ENCODE measurements at places on chromosomes 2 and 18.

DNA sequence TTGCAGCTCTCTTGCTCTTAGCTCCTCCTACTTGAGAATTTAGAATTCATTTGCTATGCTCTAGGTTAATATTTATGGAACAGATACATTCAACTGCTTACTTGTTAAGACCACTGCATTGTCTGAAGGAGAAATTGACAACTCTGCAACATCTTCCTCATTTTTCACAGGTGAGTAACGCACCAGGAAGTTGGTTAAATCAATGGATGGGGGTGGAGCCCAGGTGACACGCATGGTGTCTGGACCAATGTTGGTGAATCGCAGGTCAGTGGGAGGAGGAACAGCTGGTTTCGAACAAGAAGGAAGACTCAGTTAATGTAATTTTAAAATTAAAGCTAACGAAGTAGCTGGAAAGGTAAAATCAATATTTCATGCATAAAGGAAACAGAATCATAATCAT lies 44.3 kb downstream of the FN1 start:
- no peak for DNase-seq

DNA sequence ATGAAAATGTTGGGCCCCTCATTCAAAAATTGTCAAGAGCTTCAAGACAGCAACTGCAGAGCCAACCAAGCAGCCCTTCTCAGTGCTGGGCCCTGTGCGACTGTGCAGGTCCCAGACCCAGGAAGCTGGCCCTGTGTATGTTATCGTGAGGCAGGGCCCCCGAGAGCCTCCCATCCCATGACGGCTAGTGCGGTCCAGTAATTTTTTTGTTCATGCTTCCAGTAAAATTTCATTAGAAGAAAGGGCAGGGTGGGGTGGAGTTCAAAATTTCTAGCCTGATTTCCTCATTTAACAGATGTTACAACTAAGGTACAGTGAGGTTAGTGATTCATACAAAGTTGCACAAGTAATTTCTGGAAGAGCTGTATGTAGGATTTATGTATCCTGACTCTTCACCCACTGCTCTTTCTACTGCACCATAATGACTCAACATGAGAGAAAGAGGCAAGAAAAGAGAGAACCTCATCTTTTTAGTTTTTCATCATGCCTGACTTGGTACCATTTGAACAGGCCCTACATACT lies 105.5 kb downstream of the ZEB2 start:
- DNase-seq = peak; percentile 87

GRCh38 chr18:58819051-58819450 lies 45.6 kb upstream of the ZNF532 start:
- no peak for DNase-seq

- no peak for DNase-seq
These were observed 41.9 kb upstream of the TANC1 start for GRCh38 chr2:158926478-158926948.

DNA sequence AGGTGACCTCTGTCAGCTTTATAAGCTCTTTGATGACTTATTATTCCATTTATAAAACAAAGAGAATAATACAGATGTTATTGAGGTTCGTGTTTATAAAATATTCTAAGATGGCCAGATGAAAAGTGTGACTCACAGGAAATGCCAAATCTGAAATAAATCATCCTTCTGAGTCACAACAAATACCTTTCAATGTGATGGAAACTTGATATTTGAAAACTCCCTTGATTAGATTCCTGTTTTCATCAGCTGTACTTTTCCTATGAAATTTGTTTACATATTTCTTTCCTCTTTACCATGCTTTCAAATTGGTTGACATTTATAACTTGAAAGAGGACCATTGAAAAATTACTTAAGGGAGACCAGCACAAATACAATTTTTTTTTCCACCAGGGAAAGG lies 30.6 kb upstream of the PPP1R1C start:
- no peak for DNase-seq

DNA sequence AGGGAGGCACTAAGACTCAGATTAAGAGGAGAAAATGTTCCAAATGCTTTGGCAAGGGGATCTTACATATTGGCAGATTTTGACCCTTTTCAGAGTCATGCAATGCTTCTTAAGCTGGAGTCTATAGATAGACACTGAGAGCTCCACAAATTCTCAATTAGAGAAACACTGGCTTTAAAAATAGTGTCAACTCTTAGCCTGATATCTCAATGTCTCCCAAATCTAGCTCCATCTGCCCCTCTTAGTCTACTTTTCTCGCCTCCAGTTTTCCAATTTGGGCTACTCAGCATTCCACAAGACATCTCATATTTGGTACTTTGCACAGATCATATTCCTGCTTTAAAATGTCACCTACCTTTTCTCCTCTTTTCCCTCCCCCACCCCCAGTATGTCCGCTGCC lies 232.6 kb downstream of the LRRTM1 start:
- no peak for DNase-seq

DNA sequence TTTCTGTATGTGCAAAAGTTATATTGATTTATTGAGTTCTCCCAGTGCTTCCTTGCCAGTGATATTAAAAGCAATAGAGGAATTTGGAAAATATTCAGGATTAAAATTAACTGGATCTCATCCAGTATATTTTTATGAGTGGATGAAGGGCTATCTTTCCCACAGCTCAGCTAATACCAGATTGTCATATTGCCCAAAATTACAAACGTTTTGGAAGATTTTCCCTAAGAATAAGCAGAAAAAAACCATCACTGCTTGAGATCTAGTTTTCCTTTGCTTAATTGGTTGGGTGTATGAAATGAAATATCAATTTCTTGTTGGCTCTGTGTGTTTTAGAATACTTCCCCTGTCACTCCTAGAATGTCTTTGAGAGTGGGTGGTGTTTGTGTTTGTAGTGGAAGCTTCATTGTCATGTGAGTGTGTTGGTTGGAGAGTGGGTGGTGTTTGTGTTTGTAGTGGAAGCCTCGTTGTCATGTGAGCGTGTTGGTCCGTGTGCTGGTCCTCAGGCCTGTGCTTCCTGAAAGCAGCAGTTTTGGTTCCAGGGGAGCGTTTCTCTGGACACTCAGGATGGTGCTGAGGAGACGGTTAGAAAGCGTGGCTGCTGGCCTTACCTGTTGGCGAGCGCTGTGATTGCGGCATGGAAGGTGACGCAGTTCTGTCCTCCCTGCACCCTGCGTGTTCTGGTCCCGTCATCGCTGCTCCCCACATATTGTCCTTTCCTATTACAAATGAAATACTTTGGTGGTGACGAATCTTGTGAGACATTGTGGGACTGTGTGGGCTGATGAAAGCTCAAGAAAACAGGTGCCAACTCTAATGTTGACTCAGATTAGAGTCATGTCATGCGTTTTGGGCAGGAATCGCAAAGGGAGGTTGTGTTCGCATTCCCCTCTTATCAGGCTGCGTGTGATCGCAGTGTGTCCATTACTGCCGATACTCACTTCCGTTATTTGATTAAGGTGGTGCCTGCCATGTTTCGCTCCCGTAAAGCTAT lies 12.4 kb downstream of the ASB1 start:
- peak; percentile 97 for DNase-seq

DNA sequence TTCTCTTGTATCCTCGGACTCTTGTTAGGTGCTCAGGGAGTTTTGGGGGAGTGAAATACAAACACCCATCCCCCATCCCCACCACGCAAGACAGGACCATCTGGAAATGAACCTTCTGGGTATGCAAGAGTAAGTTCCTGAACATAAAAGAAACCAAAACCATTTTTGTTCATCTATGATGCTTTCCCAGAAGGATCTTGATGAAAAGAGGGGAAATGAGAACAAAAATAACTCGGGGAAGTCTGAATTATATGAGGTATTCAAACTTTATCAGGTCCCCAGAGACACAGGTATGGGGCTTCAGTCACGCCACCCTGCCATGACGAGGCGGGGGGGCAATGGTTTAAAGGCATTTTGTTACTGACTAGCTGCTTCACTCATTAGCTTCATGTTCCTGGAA lies 68.6 kb upstream of the DNMT3A start:
- no peak for DNase-seq

- peak; percentile 38 for DNase-seq
These were observed 10.5 kb upstream of the CDK15 start for GRCh38 chr2:201795607-201796477.

DNA sequence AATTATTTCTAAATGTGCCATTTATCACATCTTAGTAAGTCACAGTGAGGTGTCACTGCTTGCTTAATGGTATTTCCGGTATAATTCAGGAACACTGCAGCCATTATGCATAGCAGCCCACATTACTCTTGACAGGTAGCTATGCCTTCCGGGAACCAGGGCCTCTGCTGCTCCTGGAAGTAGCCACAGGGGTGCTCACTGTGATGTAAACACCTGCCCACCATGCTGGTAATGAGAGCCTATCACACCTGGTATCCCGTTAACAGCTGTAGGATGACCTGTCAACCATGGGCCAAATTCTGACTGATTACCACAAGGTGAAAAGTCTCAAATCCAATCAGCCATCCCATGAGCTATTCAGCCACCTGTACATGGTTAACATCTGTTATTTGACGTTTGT lies 647.0 kb upstream of the NXPH2 start:
- DNase-seq = no peak

- DNase-seq = no peak
These were observed 62.7 kb downstream of the CLHC1 start for GRCh38 chr2:55169359-55169758.

DNA sequence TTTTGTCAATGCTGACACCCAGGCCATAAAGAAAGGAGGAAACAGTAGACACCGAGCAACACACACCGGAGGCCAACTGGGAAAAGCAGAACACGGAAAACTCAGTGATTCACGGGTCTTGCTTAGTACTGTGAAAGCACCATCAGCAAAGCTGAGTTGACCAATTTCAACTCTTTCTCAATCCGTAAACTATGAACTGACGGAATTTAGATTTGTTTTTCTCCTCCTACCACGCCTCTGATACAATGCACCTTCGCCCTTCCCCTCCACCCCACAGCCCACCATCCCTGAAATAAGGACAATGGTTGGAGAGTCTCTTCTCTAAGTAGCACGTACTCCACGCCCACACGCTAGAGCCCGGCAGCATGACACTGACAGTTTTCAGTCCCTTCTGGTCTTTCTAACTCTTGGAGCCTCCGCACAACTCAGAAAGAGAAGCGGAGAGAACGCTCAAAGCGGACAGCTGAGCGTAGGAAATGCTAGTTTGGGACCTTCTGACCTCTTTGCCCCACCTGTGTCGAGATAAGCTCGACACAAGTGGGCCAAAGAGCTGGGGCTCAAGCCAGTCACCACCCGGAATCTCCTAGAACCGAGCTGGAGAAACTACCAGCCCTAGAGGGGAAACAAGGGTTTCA lies 669 bp downstream of the LNPK start:
- peak; percentile 88 for DNase-seq

- no peak for DNase-seq
These were observed 450.6 kb upstream of the ST6GAL2 start for GRCh38 chr2:107336526-107336925.

DNA sequence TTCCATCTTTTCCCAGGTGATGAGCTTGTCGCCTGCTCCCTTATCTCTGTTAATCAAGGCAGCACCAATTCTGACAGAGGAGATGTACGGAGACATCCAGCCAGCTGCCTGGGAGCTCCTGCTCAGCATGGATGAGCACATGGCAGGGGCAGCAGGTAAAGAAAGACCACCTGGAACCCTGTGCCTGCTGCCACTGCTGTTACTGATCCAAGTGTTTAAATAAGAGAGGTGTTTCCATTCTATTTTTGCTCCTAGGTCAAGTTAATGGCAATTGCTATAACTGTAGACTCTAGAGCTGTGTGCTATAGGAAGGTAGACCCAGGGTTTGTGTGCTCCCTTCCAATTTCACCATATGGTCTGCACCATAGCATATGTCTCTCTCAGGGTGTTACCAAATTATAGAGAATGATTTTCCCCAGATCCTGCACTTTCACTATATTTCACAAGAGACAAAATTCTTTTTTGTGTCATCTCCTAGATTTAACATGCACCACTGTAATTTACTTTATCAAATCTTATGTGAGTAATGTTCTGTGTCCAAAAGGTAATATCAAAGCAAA lies 88.6 kb upstream of the RPE start:
- no peak for DNase-seq

GRCh38 chr2:105323111-105323510 lies 6.4 kb downstream of the TGFBRAP1 start:
- DNase-seq = peak; percentile 10

DNA sequence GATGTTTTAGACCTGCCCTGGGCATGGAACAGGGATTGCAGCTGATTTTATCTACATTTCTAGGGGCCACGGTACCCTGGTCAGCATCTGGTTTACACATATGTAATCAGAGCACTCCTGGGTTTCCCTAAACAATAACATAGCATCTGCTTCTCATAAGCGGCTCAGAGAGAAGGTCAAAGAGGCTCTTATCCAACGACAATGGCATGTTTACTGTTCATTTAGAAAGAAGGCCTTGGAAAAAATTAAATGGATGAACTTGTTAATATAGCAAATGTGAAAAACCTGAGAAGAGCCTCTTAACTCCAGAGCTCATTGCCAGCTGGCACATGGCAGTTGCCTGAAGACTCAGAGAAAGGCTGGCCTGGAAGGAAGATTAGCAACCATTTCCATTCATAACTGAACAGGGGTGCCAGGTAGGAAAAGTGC lies 202.8 kb upstream of the THUMPD2 start:
- no peak for DNase-seq

- DNase-seq = no peak
These were observed 246.6 kb downstream of the FHOD3 start for GRCh38 chr18:36543991-36544725.

- no peak for DNase-seq
These were observed 286.0 kb upstream of the CCDC68 start for GRCh38 chr18:55245211-55245614.

GRCh38 chr2:111216811-111217652 lies 96.3 kb downstream of the BCL2L11 start:
- no peak for DNase-seq

DNA sequence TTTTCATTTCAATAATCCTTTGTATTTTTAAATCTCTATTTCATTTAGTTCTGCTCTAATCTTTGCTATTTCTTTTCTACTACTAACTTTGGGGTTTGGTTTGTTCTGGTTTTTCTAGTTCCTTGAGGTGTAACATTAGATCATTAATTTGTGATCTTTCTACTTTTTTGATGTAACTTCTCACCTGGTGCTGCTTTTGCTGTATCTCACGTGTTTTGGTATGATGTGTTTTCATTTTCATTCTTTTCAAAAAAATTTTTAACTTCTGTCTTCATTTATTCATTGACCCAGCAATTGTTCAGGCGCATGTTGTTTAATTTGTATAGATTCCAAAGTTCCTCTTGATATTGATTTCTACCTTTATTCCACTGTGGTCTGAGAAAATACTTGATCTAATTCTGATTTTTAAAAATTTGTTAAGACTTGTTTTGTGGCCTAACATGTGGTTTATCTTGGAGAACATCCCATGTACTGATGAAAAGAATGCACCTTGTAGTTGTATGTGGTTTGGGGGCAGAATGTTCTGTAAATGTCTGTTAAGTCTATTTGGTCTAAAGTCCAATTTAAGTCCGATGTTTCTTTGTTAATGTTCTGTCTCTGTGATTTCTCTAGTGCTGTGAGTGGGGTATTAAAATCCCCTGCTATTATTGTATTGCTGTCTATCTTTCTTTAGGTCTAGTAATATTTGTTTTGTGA lies 17.3 kb upstream of the MALT1 start:
- no peak for DNase-seq

- DNase-seq = no peak
These were observed 108.1 kb downstream of the MARCO start for GRCh38 chr2:119049968-119050704.
